ENCODE measurements at places on chromosomes 3 and 15.

GRCh38 chr15:40428185-40428584 is 12.6 kb upstream of the BAHD1 start:
- DNase-seq = no peak

GRCh38 chr15:40938536-40938870 is 9.4 kb downstream of the DLL4 start:
- DNase-seq = no peak

GRCh38 chr15:61654918-61655317 is 405.3 kb downstream of the VPS13C start:
- no peak for DNase-seq

DNA sequence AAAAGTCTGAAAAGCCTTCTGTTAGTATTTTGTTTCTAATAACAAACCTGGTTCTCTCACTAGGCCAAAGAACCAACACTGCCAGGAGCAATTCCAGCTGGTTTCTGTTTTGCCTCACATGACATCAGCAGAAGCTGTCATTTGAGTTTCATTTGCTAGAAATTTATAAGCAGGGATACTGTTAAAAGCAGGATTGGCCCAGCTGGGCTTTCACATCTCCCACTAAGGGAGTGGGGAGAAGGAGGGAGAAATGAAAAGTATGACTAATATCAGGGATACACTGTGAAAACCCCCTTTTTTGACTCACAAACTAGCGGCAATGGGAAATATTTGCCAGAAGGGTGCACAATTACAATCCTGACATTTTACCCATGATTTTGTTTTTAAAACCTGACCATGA is 5.3 kb downstream of the CCDC80 start:
- DNase-seq = no peak

DNA sequence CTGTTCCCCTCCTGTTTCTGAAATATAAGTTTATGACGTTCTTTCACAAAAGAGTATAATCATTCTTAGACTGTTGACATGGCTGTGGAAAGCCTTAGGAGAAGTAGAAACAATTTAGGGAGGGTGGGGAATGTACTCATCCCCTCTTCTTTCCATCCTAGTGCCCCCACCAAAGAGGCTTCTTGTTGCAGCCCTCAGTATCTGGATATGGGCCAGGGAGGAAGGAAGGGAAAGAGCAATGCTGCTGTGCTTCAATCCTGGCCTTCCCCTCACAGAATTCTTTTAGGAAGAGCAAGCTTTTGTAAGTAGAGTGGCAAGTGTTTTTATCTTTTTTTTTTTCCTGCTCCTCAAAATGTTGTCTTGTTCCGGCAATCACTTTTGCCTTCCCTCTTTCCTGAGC is 1.7 kb downstream of the INAFM2 start:
- DNase-seq = no peak

DNA sequence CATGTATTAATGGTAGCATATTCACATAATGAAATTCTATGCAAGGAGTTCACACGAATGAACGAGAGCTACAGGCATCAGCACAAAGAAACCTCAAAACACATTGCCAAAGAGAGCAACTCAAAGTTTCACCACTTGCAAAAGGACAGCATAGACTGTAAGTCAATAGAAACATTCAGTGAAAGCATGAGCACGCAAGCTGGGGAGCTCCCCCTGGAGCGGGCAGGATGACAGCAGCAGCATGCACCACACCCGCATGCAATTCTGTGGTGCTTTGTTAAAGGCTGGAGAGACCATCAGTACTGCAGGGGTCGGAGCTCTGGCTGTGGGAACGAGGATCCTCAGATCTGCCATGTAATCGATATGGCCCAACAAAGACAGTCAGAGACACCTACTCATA is 18.7 kb downstream of the OCA2 start:
- no peak for DNase-seq

GRCh38 chr15:81083201-81083600 is 50.9 kb upstream of the CFAP161 start:
- DNase-seq = no peak

DNA sequence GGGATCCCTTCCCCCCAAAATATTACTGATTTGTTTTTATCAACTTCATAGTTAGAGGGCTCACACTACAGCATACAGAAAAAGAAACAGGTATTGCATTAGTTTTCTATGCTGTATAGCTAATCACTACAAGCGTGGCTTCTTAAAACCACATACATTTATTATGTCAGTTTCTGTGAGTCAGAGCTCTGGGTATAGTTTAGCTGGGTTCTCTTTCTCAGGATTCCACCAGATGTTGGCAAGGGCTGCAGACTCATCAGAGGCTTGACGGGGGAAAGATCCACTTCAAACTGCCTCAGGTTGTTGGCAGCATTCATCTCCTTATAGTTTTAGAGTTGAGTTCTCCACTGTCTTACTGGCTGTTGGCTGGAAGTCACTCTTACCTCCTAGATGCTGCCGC is 328.0 kb downstream of the NLGN1 start:
- DNase-seq = no peak

GRCh38 chr3:189710620-189711402 is 79.6 kb downstream of the TP63 start:
- no peak for DNase-seq

DNA sequence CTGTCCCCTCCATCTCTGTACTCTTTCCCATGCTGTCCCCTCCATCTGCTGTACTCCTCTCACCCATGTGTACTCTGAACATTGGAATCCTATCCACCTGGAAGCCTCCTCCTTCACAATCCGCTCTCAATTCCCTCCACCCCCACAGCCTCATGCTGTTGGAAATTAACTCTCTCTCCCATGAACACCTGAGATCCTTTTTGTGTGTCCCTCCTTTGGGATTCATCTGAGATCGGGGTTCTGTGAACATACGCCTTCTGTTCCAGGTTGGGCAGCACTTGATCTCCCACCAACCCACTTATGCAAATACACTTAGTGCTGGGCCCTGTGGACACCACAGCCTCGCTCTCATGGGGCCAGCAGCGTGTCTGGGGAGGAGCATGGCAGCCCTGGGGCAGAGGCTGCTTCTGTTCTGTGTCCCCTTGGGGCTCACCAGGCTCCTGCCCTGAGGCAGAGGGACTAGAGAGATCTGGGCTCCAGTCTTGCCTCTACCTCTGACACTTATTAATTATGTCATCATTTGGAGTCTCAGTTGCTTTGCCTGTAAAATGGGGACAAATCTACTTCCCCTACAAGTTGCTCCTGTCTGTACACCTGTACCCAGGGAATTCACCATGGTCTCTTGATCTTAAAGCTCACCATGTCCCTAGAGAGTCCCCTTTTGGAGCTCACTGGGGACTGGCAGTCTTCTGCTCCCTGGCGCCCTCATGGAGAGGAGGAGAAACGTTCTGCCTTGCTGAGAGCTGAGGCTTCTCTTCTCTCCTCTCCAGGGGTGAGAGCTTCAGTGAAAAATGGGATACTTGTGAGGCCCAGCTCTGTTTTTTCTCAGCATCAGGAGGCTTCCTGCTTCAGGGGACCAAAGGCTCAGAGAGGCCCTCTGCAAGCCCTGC is 42.7 kb downstream of the ITGA11 start:
- no peak for DNase-seq

DNA sequence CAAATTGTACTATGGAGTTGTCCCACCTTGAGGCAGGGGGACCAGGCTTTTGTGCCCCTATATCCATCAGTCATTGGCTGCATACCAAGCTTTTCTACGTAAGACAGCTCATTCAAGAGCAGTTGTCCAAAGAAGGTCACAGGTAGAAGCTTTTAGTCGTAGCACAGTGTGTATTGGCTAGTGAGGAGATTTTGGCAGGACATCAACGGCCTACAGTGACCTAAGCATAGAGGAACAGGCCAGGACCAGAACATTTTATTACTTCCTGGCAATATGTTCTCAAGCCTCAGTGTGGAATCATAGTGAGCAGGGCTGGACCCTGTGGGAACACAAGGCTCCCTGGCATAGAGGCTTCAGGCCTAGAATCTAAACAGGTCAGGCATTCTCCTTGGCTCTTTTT is 105.4 kb upstream of the ANKRD28 start:
- DNase-seq = peak; percentile 4
